Smooth muscle cell of the umbilical artery (primary cell): ENCODE measurements at places on chromosomes 16 and 17. TPM values are rescaled to one million over a fixed set of nuclear protein-coding genes. Genes with fewer than 3 reads are reported as not detected.

Gene NECAB2
- total RNA-seq = 0.37 TPM in 1 of 2 replicates, not detected in the other

Gene CCDC78
- total RNA-seq = 2.1 and 4.9 TPM in 2 replicates

Gene MAP2K6
- total RNA-seq = 0.37 and 1.8 TPM in 2 replicates

Gene ST6GALNAC1
- not detected in 2 replicates for total RNA-seq

Gene CPNE2
- 9.8 and 22.3 TPM in 2 replicates for total RNA-seq

Gene SMIM22
- not detected in 2 replicates for total RNA-seq

Gene VAT1L
- 43.1 and 43.9 TPM in 2 replicates for total RNA-seq

Gene HSPB9
- 0.14 TPM in 1 of 2 replicates, not detected in the other for total RNA-seq

Gene PARD6A
- total RNA-seq = 0.59 and 1.2 TPM in 2 replicates
